ENCODE measurements at places on chromosomes 1 and 21.

GRCh38 chr1:51916587-51917405 lies 38.3 kb upstream of the NRDC start:
- DNase-seq = no peak

- DNase-seq = no peak
These were observed 303.5 kb upstream of the NR5A2 start for GRCh38 chr1:199724049-199724448.

DNA sequence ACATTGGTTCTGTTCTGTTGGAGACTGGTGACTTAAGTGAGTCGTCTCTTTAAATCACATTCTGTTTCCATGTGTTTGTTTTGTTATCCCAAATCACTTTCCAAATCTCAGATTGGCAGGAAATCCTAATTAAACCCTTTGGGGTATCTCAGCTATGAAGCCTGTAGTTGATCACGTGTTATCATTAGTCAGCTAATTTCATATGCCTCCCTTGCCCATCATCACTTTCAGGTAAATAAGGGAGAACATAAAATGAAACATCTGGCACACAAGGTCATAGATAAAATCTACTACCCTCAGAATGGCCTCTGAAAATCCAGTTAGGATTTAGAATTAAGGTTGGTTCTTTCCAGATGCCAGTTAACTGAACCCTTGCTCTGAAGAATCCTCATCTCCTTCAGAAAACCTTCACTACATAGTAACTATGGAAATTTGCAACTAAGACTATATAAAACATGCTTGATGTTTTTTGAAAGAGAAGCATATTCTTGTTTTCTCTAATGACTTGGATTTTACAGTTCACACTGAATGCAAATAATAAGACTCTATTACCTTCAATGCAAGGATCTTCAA lies 401.5 kb downstream of the DSCAM start:
- no peak for DNase-seq

GRCh38 chr1:70438529-70438928 lies 27.5 kb downstream of the CTH start:
- no peak for DNase-seq

- no peak for DNase-seq
These were observed 30.1 kb downstream of the RGS5 start for GRCh38 chr1:163172596-163172995.

DNA sequence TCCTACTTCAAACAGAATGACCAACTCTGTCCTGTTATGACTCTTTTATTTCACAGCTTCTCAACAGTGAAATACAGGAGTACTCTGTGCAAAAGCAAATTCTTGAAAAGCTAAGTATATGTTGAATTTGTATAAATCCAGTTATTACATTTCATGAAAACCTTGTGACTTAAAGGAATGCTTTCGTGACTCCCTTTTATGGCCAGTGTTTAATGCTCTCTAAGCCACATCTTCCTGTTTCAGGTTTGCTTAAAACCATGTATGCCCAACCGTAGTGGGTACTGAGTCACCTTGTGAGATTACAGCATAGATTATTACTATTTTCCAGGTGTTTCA lies 40.2 kb upstream of the KIF1B start:
- no peak for DNase-seq

DNA sequence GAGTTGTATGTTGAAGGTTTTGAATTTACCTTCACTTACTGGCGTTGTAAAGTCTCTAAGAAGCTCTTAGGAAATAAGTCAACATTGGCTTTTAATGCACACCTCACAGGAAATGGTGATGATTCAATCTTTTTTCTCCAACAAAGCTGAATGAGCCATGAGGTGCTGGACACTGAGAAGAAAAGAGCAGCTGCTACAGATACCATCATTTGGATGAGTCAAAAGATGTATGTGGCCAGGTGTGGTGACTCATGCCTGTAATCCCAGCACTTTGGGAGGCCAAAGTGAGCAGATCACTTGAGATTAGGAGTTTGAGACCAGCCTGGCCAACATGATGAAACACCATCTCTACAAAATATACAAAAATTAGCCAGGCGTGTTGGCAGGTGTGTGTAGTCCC lies 3.3 kb upstream of the IL23R start:
- no peak for DNase-seq

All from NCI-H2081 (cell line).